T follicular helper cell (primary cell): ENCODE measurements at places on chromosomes 3 and 15.

GRCh38 chr15:34271493-34271892, 46.7 kb downstream of the EMC4 start:
- no peak for DNase-seq

DNA sequence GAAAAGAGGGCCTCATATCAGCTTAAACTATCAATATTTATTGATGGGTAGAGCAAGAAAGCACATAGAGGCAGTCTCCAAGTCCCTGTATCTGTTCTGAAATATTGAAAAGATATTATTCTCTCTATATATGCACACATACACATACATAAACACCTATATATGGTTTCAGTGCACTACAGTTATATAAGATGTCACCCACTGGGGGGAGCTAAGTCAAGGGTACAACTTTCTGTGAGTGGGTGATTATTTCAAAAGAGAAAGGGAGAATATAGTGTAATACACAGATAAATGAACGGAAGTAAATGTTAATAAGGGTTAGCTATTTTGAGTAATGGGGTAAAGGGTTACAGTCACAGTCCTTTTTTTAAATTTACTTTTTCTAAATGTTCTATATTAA, 8.8 kb downstream of the SNTN start:
- no peak for DNase-seq

DNA sequence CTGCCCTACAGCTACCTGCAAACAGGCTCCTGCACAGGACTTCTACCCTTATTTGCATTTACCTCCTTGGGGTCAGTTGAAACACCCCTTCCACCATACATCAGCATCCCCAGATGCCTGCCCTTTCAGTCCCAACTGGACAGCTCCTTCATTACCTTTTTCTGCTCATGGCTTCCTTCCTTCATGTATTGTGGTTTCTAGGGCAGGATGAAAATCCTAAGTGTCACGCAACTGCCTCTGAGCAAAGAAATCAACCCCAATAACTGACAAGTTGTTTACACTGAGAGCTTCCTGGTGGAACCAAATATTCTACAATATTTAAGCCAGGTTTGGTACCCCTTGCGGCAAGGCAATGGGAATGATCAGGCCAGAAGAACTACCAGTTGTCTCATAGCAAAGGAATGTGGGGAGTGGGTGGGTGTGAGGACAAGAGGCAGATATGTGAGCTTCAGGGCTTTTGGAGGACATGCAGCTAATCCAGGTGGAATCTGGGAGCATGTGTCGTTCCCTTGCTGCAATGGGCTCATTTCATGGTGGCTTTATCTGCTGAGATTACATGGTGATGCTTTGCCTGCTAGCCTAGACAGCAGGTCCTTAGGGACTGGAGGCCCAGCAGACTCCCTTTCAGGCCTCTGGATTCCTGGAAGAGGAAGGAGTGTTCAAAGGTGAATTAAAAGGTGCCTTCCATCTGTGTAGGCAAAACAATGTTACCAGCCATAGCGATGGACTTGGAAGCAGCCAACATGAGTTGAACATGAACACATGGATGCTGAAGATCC, 34.9 kb downstream of the PPCDC start:
- DNase-seq = no peak

DNA sequence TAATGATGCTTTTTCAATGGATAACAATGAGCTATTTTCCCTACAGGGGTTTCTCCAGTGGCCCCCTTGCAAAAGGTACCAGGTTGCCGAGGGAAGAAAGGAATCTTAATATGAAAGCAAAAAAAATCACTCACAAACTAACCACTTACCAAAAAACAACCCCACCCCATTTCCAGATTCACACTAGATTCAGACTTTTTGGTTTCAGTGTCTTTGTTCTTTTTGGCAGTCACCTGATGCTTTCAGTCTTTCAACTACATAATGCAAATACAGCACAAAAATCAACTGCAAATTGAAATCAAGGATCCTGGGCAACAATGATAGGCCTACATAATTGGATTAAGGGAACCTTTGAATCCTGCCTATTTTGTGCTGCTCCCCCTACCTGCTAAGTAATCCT, 71.1 kb upstream of the RAP2B start:
- no peak for DNase-seq

DNA sequence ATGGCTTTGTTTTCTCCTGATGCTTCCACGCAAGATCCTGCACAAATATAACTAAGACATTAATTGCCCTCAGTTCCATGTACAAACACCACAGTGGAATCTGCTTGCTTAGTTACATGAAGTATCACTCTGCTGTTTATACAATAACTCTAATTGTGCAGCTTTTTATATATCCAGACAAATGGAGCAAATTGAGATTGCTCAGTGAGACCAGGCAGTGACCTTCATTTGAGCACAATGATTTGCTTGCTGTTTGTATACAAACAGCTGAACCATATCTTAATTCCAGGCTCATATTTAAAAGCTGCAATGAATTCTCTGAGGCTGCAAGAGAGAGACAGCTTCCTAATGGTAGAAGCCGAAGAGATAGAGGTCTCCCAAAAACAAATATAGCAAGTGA, 243.7 kb downstream of the CADPS start:
- no peak for DNase-seq

DNA sequence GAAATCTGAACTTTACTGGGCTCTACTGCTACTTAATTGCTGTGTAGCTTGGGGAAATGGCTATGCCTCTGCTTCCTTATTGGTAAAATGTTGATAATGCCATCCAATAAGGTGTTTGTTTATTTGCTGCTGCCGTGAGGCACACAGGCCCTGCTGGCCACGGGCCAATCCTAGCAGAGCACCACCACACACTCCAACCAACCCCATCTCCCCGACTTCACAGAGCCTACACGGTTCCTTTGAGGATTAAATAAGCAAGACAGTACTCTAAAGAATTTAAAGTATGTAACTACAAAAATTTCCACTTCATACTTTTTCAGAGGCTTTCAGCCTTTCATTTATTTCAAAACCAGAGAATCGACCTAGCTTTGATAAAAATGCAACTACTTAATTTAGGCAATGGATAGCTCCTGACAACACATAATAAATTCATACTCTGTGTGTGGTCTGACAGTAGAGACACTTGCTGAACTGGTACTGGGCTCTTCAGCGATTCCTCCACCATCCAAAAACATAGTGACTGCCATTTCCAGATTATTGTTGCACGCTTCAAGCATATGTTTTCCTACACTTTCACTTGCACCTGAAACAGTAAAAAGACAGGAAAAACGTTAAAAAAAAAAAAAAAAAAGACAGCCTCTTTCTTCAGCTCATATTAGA, 25.3 kb downstream of the UBXN7 start:
- no peak for DNase-seq

DNA sequence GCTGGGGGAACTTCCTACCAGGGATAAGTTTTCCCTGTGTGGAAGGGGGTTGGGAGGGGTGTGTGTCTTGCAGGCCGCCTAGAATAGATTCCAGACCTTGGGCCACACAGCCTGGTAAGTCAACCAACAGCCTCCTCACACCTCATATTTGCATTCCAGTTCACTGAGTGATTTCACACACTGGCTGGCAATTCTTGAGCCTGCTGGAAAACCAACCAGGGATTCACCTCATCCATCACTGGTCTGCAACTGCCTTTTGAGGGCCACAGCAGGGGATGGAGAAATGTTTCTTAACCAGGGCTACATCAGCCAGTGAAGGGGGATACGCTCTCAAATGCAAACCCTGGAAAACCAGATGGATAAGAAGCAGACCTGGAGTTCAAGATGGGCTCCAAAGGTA, 2.0 kb downstream of the FSTL1 start:
- no peak for DNase-seq

GRCh38 chr3:179021119-179021903, 50.3 kb downstream of the ZMAT3 start:
- DNase-seq = no peak

DNA sequence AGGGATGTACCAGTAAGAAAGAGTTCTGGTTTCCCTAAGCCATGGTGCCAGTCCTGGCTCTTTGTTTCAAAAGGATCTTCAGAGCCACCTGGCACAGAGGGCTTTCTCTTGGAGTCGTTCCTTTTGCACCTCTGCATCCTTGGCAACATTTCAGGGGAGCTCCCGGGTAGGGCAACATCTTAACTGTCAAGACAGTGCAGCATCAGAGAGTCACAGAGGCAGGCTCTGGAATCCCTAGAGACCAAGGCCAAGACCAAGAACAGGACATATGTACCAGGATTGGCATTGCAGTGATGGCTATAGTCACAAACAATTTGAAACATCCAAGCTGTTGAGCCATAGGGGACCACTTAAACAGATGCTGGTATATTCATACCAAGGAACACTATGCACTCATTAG, 129.4 kb upstream of the ADPGK start:
- DNase-seq = no peak

GRCh38 chr3:18840535-18841137, 307.7 kb upstream of the KCNH8 start:
- DNase-seq = no peak

DNA sequence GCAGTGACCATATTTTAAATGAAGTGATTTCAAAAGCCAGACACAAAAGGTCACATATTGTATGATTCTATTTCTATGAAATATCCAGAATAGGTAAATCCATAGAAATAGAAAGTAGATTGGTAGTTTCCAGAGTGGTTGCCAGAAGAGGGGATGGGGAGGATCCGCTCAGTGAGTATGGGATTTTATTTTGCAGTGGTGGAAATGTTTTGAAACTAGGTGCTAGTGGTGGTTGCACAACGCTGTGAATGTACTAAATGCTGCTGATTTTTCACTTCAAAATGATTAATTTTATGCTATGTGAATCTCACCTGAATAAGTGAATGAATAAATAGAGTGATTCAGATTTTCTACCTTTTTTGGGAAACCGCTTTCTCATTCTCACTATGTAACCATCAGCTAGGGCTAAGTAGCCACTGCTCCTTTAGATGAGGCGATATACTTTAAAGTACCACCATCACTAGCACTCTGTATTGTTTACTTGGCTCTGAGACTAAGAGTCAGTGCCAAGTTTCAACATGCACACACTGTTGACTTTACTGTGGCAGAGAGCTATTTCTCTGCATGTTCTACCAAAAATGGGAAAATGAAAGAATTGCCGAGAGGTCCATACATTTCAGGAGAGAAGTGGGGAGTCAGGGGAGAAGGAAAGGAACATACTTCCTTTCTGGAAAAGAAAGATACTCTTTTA, 90.7 kb upstream of the GOLIM4 start:
- no peak for DNase-seq

GRCh38 chr15:48317221-48317620, 14.0 kb upstream of the DUT start:
- no peak for DNase-seq
